ENCODE measurements at places on chromosomes 3 and 15.

- DNase-seq: no peak
These were observed 165.3 kb downstream of the GOLIM4 start for GRCh38 chr3:167930453-167930852.

DNA sequence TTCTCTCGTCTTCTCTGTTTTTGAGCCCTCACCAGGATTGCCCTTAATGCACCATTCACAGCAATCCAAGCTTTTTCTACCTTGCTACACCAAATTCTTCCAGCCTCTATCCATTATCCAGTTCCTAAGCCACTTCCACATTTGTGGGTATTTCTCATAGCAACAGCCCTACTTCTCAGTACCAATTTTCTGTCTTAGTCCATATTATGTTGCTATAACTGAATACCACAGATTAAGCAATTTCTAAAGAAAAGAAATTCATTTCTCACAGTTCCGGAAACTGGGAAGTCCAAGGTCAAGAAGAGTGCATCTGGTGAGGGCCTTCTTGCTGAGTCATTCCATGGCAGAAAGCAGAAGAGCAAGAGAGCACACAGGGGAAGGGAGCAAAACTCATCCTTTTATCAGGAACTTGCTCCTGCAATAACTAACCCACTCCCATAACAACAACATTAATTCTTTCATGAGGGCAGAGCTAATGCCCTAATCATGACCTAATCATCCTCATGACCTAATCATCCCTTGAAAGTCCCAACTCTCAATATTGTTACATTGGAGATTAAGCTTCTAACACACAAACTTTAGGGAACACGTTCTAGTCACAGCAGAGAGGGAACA lies 9.7 kb upstream of the EIF1B start:
- DNase-seq: no peak

GRCh38 chr3:36525115-36525801 lies 145.0 kb downstream of the STAC start:
- no peak for DNase-seq

DNA sequence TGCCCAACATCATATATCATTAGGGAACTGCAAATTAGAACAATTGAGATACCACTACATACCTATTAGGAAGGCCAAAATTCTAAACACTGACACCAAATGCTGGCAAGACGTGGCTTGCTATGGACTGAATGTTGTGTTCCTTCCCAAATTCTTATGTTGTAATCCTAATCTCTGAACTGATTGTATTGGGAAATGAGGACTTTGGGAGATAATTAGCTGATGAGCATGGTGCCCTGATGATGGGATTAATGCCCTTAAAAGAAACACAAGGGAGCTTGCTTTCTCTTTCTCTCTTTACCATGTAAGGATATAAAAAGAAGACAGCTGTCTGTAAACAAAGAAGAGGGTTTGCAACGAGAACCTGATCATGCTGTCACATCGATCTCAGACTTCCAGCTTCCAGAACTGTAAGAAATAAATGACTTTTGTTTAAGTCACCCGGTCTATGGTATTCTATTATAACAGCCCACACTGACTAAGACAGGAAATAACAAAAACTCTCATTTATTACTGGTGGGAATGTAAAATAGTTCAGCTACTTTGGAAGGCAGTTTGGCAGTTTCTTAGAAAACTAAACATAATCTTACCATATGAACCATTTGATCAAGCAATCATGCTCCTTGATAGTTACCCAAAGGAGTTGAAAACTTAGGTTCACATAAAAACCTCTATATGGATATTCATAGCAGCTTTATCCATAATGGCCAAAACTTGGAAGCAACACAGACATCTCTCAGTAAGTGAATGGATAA lies 458.3 kb upstream of the CBLB start:
- DNase-seq: no peak

GRCh38 chr3:191070201-191070600 lies 128.8 kb upstream of the OSTN start:
- no peak for DNase-seq

DNA sequence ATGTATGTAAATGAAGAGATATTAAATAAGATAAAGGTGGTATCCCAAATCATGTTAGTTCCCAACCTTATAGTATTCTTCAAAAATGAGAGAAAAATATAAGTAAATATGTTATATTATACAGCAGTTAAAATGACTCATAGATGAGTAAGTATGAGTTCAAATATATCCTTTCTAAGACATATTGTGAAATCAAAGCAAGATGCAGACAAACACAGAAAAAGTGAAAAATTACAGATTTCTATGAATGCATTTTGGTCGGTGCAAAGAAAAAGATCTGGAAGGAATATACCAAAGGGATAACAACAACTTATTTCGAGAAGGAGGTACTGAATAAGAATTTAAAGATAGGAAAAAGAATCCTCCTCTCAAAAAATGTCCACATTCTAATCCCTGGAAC lies 181.2 kb upstream of the TTC14 start:
- DNase-seq: no peak

DNA sequence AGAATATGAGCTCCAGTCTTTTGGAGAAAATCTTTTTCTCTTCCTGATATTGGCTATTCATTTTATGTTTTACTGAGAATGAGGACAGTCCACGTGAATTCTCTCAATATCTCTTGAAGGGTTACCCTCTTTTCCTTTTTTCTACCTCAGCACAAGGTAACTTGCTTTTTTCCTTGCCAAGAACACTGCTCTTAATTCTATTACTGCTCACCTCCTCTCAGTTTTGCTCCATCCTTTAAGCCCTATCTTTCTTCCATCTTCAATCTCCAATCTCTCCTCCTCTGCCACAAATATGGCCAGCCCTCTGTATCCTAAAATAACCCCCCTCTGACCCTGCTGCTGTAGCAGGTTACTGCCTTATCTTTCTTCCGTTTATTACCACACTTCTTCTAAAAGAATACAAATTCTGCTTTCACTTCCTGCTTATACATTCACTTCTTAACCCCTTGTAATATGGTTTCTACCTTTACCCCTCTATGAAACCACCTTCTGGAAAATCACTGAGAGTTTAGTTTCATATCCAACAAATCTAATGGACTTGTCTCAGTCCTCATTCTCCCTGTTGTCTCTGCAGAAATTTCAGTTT lies 89.0 kb downstream of the NFKBIZ start:
- DNase-seq: no peak

- no peak for DNase-seq
These were observed 406.8 kb upstream of the ZNF385D start for GRCh38 chr3:22157848-22158247.

GRCh38 chr3:122890077-122890719 lies 95.3 kb downstream of the SLC49A4 start:
- no peak for DNase-seq

GRCh38 chr15:59550530-59550929 lies 61.1 kb upstream of the GCNT3 start:
- DNase-seq: no peak

DNA sequence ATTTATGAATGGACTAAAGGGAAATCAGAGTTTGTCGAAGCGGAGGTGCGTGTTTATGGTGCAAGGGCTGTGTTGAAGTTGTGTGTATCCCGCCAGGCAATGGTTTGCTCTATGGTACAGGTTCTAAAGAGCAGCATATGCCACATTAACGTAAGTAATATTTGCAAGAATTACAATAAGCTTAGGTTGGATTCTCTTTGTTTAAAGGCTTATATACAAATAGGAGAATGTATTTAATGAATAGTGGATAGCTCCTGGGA lies 800 bp downstream of the EPHA3 start:
- DNase-seq: no peak

GRCh38 chr15:33443708-33444107 lies 132.9 kb downstream of the RYR3 start:
- DNase-seq: no peak

- DNase-seq: no peak
These were observed 283.7 kb downstream of the IL5RA start for GRCh38 chr3:2826453-2826852.

DNA sequence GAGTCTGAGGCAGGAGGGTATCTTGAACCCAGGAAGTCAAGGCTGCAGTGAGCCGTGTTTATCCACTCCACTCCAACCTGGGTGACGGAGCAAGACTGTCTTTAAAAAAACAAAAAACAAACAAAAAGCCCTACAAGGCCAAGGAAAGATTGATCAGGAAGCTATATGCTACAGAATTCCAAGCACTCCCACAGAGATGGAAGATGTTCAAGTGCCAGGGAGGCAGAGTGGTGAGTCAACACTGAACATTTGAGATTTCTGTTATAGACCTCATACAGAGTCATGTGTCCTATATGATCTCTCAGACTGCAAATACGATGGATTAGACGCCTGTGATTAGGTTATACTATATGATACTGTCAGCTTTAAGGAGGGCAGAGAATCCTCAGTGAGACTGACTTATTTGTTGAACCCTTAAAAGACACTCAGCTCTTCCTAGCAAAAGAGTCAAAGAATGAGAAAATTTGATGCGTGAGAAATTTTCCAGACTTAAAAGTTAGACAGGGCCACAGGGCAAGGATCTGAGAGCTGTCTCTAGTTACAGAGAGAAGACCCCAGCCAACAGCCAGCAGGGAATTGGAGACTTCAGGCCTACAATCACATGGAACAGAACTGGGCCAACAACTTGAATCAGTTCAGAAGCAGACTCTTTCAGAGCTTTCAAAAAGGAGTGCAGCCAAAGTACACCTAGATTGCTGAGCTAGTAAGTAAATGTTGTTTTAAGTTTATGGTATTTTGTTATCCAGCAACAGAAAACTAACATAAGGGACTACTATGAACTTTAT lies 107.6 kb downstream of the PIK3CB start:
- no peak for DNase-seq

DNA sequence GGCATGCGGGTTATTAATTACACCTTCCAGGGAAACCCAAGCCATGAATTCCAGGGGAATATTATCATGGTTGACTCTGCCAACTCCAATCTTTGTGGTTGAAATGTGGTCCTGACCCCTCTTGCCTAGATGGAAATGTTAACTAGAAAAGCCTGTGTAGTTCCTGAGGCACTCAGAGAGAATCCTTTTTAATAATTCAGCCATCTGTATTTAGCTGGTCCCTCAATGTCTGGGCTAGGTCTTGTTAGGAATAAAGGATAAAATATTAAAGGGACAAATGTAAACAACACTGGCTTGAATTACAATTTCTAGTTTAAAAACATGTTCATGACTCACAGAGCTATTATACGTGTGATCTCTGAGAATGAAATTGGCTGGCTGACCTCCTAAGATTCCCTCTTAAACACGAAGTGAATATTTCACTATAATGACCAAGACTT lies 435.2 kb upstream of the SUCLG2 start:
- no peak for DNase-seq

- no peak for DNase-seq
These were observed 13.9 kb downstream of the BTBD1 start for GRCh38 chr15:83053151-83053550.

GRCh38 chr15:73631915-73632669 lies 1.1 kb downstream of the NPTN start:
- no peak for DNase-seq
